Activated CD8-positive, alpha-beta memory T cell treated with anti-CD3 and anti-CD28 coated beads, Interleukin-2, amount 10 ng/mL, durations not matched to agents 7 days and 5 days (primary cell): ENCODE measurements at places on chromosomes 5 and 9. TPM values are rescaled to one million over a fixed set of nuclear protein-coding genes. Genes with fewer than 3 reads are reported as not detected.

The MARCHF6 gene
- 89.9 TPM for total RNA-seq

The CSF1R gene
- 0.26 TPM for total RNA-seq

The IL9 gene
- not detected for total RNA-seq

The AGGF1 gene
- total RNA-seq = 29.3 TPM

The STC2 gene
- 6.7 TPM for total RNA-seq

DNA sequence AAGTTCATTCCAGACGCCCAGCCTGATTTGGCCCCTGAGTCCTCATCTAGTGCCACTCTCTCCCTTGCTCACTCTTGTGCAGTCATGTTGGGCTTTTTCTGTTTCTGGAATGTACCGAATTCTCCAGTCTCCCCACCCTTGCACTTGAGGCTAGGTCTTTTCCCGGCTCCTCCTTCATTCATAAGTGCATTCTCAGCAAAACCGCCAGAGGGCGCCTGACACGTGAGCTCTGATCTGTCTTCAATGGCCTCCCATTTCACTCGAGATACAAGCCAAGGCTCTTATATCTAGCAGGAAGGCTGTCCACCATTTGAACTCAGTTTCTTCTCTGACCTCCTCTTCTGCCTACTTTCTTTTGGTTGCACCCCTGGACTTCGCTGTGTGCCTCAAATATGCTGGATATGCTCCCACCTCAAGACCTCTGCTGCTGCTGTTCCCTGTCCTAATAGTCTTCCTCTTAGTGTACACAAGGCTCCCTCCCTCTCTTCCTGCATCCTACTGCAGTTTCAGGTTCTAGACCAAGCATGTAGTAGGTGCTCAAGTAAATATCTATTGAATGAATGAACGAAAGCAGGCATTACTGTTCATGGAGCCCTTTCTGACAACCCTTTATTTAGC lies 568.1 kb upstream of the WWC1 start:
- peaks cover 2% of the 10 kb centered on the region for H3K27me3 ChIP-seq
- no peaks in the 10 kb centered on the region for H3K36me3 ChIP-seq
- H3K4me1 ChIP-seq = no peaks in the 10 kb centered on the region
- H3K27ac ChIP-seq = no peak overlapping the region

- no peaks in the 10 kb centered on the region for H3K36me3 ChIP-seq
- no peak overlapping the region for H3K4me3 ChIP-seq
- DNase-seq = no peak
- no peak overlapping the region for H3K27ac ChIP-seq
These were observed 65.8 kb downstream of the C5orf15 start for GRCh38 chr5:133902511-133903118.

DNA sequence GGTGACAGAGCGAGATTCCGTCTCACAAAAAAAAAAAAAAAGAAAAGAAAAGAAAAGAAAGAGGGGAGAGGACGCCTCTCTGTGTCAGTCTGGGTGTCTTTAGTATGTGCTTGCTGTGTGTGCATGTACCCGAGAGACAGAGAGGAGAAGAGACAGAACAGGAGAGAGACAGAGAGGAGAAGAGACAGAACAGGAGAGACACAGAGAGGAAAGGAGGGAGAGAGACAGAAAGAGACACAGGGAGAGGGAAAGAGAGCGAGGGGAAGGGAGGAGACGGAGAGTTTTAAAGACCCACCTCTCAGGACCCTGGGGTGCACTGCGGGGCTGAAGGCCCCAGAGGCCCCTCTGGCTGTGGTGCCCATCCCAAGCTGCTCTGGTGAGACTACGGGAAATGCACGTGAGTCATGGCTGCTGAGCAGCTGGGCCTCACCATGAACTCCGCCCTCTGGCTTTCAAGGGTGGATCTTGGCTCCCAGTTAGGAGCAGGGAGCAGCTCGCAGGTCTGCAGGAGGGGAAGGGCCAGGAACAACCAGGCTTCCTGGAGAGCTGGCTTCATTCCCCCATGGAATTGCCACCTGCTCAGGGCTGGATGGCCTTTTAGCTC lies 7.9 kb downstream of the SLC6A3 start:
- H3K27me3 ChIP-seq = peaks cover 5% of the 10 kb centered on the region
- no peaks in the 10 kb centered on the region for H3K36me3 ChIP-seq
- DNase-seq = peak; percentile 14
- H3K4me3 ChIP-seq = no peak overlapping the region

- no peaks in the 10 kb centered on the region for H3K36me3 ChIP-seq
- no peak overlapping the region for H3K4me3 ChIP-seq
- no peak for DNase-seq
- H3K27me3 ChIP-seq = no peaks in the 10 kb centered on the region
- no peak overlapping the region for H3K27ac ChIP-seq
- H3K4me1 ChIP-seq = no peaks in the 10 kb centered on the region
These were observed 149.6 kb upstream of the ATP10B start for GRCh38 chr5:161001604-161002003.

DNA sequence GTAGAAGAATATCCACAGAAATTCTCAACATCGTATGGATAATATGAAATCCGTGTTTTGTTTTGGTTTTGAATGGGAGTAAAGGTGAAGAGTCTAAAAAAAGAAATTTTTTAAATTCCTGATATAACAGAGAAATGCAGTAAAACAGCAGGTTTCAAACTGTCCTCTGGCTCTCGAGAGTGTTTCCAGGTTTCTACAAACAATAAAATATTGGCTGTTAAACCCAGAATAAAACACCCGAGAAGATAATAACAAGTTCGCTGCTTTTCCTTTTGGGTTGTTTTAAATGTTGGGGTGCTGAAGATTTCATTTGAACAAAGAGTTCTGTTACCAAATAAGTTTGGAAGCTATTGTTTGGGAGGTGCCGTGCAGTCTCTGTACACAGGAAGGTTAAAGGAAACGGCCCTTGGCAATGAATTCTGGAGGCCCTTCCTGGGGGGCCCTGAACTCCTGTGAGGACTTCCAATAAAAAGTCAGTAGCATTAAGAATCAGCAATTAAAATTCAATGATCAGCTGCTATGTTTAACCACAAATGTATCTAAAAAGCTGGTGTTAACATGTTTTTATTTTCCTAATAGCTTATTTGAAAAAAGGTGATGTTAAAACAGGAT lies 215.8 kb downstream of the TSSK1B start:
- no peaks in the 10 kb centered on the region for H3K36me3 ChIP-seq
- DNase-seq = no peak
- H3K27me3 ChIP-seq = no peaks in the 10 kb centered on the region
- no peak overlapping the region for H3K4me3 ChIP-seq
- no peak overlapping the region for H3K27ac ChIP-seq

DNA sequence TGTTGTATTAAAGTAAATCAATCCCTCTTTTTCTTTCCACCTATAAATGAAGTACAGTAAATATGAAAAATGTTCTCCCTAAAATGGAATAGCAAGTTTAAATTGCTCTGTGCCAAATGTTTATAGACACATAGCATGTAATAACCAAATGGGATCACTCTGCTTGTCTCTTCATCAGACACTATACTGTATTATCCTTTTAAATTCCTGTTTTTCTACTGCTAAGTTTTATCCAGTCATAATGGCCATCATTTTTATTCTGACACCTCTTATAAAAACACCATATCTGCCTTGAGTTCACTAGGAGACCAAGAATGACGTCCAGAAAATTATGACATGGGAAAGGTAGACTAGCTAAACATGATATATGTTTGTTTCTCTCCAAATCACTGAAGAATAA lies 252.8 kb downstream of the CAAP1 start:
- H3K36me3 ChIP-seq = no peaks in the 10 kb centered on the region
- no peaks in the 10 kb centered on the region for H3K27me3 ChIP-seq
- DNase-seq = no peak

GRCh38 chr9:120974921-120975320 lies 48.3 kb upstream of the TRAF1 start:
- peak overlapping the region; percentile 31 for H3K27ac ChIP-seq
- H3K36me3 ChIP-seq = no peaks in the 10 kb centered on the region
- H3K4me3 ChIP-seq = no peak overlapping the region
- no peak for DNase-seq
- H3K27me3 ChIP-seq = no peaks in the 10 kb centered on the region

GRCh38 chr9:127767410-127767809 lies 11.1 kb downstream of the SH2D3C start:
- H3K36me3 ChIP-seq = peaks cover 58% of the 10 kb centered on the region
- no peaks in the 10 kb centered on the region for H3K27me3 ChIP-seq
- H3K27ac ChIP-seq = peak overlapping the region; percentile 89
- H3K4me1 ChIP-seq = peaks cover 79% of the 10 kb centered on the region

DNA sequence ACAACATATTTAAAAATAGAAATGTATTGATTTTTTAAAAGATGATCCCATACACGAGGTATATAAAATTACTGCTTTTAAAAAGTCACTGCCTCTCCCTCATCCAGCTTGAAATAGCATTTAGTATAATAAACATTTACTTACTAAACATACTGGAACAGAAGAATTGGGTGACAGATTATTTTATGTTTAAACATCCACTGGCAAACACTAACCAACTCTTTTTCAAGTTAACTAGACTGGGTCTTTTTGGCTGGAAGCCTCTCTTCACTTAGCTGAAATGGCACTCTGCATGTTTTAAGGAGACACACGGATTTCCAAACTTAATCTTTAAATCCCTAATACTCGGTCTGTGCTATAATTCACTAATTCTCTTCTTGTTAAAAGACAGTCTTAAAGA lies 19.0 kb downstream of the CTXN3 start:
- H3K27me3 ChIP-seq = no peaks in the 10 kb centered on the region
- H3K36me3 ChIP-seq = no peaks in the 10 kb centered on the region
- no peak overlapping the region for H3K27ac ChIP-seq
- no peak overlapping the region for H3K4me3 ChIP-seq
- H3K4me1 ChIP-seq = no peaks in the 10 kb centered on the region

DNA sequence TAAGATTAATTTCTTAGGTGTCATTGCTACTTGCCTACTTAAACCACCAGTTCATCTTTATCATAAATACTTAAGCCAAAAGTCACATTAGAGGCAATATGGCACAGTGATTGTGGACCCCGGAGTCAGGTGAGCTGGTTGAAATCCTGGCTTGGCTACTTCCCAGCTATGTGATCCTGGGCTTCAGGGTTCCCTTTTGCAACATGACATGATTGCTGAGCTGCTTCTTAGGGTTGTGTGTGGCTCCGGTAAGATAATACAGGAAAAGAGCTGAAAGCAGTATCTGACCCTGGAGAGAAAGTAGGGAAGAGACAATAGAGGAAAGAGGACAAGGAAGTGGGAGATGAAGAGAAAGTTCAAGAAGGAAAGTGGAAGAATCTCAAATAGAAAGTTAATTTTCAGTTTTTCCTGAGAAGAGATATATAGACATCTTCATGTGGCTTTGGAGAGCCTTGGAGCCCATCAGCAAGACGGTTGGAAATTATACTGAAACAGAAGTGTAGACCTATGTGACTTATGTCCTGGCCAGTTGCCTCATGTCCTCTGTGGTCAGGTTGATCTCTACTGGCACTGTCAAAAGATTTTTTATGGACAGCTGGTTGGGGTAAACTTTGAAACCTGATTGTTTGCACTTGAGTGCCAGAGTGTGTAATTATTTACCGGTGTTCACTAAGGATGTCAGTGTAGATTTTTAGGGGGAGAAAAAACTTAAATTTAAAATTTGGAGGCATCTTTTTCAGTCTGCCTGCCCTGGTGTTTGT lies 93.2 kb downstream of the GHR start:
- DNase-seq = no peak
- H3K36me3 ChIP-seq = no peaks in the 10 kb centered on the region
- no peak overlapping the region for H3K27ac ChIP-seq
- peaks cover 2% of the 10 kb centered on the region for H3K27me3 ChIP-seq

- peak; percentile 84 for DNase-seq
- H3K27ac ChIP-seq = no peak overlapping the region
- H3K36me3 ChIP-seq = peaks cover 4% of the 10 kb centered on the region
- H3K4me3 ChIP-seq = no peak overlapping the region
These were observed 39.5 kb upstream of the NFIB start for GRCh38 chr9:14353222-14354056.

GRCh38 chr5:52893105-52893504 lies 96.0 kb upstream of the ITGA2 start:
- no peak overlapping the region for H3K27ac ChIP-seq
- no peak for DNase-seq
- H3K36me3 ChIP-seq = peaks cover 16% of the 10 kb centered on the region
- no peaks in the 10 kb centered on the region for H3K4me1 ChIP-seq

DNA sequence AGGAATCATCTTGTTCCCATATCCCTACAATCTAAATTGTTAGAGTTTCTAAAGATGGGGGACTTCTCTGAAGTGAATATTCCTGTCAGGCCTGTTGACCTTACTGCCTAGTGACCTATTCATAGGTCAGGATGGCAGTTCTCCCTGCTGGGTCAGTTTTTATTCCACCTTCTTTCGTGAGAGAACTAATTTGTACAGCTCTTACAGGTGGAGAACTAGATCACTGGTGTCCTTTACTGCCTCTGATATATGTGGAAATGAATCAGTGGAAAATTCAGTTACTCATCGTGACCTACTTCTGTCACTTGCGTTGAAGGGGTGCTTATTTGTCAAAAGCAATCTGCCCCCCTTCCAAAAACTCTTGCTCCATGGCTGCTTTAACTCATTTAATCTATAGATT lies 164.9 kb downstream of the CD180 start:
- no peak overlapping the region for H3K27ac ChIP-seq
- H3K36me3 ChIP-seq = no peaks in the 10 kb centered on the region
- no peak for DNase-seq
- no peaks in the 10 kb centered on the region for H3K27me3 ChIP-seq
- H3K4me1 ChIP-seq = peaks cover 34% of the 10 kb centered on the region

GRCh38 chr5:10278658-10279279 lies 28.7 kb downstream of the CCT5 start:
- peaks cover 11% of the 10 kb centered on the region for H3K4me1 ChIP-seq
- no peaks in the 10 kb centered on the region for H3K36me3 ChIP-seq
- H3K27ac ChIP-seq = no peak overlapping the region

GRCh38 chr5:133809801-133810200 lies 158.6 kb downstream of the C5orf15 start:
- H3K4me3 ChIP-seq = no peak overlapping the region
- H3K4me1 ChIP-seq = peaks cover 5% of the 10 kb centered on the region
- peaks cover 34% of the 10 kb centered on the region for H3K27me3 ChIP-seq
- H3K27ac ChIP-seq = no peak overlapping the region
- no peaks in the 10 kb centered on the region for H3K36me3 ChIP-seq

DNA sequence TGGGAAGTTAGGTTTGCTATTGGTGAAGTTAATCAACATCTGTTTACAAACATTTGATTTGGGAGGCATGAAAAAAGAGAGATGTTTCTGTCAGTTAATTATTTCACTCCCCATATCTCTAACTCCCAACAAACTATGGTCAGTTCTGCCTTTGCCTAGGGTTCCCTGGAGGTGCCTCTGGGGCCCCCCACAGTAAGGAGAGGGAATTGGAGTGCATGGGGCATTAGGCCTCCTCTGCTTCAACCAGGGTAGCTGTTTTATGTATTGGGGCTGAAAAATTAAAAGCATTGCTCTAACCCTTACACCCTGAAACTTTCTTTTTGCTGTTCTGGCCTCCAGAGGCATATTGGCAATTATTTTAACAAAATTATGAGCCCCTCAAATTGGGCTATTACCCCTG lies 32.3 kb downstream of the RUSC2 start:
- H3K4me3 ChIP-seq = no peak overlapping the region
- H3K4me1 ChIP-seq = no peaks in the 10 kb centered on the region
- H3K27ac ChIP-seq = no peak overlapping the region
- no peaks in the 10 kb centered on the region for H3K36me3 ChIP-seq

GRCh38 chr9:135053133-135053532 lies 34.3 kb upstream of the OLFM1 start:
- no peaks in the 10 kb centered on the region for H3K36me3 ChIP-seq
- H3K4me3 ChIP-seq = no peak overlapping the region
- H3K27me3 ChIP-seq = peaks cover 15% of the 10 kb centered on the region
- no peak overlapping the region for H3K27ac ChIP-seq
